Thyroid gland (tissue), 4 donors: ENCODE measurements at places on chromosomes 16 and 17. TPM values are rescaled to one million over a fixed set of nuclear protein-coding genes. Genes with fewer than 3 reads are reported as not detected.

- H3K36me3 ChIP-seq, result no peaks in the 10 kb centered on the region
- no peak overlapping the region for H3K27ac ChIP-seq
- H3K4me3 ChIP-seq, result no peak overlapping the region
- no peaks in the 10 kb centered on the region for H3K4me1 ChIP-seq
Measured at GRCh38 chr17:34423978-34424813, 61.2 kb upstream of the CCL1 start.

DNA sequence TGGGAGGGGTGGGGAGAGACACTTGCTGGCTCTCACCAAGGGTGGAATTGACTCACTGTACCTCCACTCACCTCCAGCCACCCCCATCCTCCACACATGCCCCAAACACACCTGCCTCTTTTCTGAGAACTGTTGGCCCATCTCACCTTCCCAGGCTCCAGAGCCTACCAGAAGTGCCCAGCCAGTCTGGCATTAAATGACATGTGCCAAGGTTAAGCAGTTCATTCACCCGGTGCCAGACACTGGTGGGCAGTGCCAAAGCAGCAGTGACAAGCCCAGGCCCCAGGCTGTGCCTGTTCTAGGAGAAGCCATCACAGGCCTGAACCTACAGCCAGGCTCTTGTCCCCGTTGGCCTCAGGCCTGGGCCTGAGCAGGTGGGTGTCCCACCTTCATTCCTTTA is 11.2 kb downstream of the MVP start:
- H3K27ac ChIP-seq, result no peak overlapping the region
- DNase-seq, result no peak
- H3K36me3 ChIP-seq, result peaks cover 26% of the 10 kb centered on the region
- H3K4me3 ChIP-seq, result no peak overlapping the region
- H3K4me1 ChIP-seq, result no peaks in the 10 kb centered on the region
- H3K27me3 ChIP-seq, result no peaks in the 10 kb centered on the region

Gene TVP23A
- 0.45 TPM for total RNA-seq

Gene PLEKHH3
- total RNA-seq, result 28.7 TPM

GRCh38 chr17:81471818-81472456 is 40.7 kb downstream of the ACTG1 start:
- H3K27ac ChIP-seq, result no peak overlapping the region
- DNase-seq, result peak; percentile 54
- H3K4me1 ChIP-seq, result no peaks in the 10 kb centered on the region

- no peaks in the 10 kb centered on the region for H3K4me1 ChIP-seq
- no peaks in the 10 kb centered on the region for H3K36me3 ChIP-seq
- H3K27ac ChIP-seq, result no peak overlapping the region
- no peaks in the 10 kb centered on the region for H3K27me3 ChIP-seq
Measured at GRCh38 chr17:73390851-73391250, 79.0 kb upstream of the CDC42EP4 start.

Gene SHCBP1
- total RNA-seq, result not detected
